ENCODE measurements at places on chromosomes 1 and 21.

- no peak for DNase-seq
Observed at GRCh38 chr1:205663286-205663936, 16.9 kb downstream of the SLC45A3 start.

DNA sequence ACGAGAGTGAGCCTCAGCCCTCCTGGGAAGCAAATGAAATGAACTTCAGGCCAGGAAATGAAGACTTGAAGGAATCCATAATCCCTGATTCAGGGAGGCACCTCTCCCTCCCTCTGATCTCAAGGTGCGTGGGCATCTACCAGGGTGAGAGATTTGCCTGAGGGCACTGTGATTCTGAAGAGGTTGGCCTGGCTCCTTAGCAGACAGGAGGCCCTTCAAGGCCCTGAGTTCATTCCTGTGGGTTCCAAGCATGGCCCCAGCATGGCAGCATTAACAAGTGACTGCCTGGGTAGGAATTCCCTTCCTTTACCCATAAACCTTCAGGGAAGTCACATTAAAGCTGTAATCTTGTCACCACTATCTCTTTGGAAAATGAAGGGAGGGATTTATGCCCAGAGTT is 29.8 kb upstream of the IFNGR2 start:
- no peak for DNase-seq

- no peak for DNase-seq
Observed at GRCh38 chr1:60010690-60011089, 62.9 kb downstream of the C1orf87 start.

- DNase-seq = no peak
Observed at GRCh38 chr21:38500073-38500472, 1.8 kb upstream of the ERG start.

DNA sequence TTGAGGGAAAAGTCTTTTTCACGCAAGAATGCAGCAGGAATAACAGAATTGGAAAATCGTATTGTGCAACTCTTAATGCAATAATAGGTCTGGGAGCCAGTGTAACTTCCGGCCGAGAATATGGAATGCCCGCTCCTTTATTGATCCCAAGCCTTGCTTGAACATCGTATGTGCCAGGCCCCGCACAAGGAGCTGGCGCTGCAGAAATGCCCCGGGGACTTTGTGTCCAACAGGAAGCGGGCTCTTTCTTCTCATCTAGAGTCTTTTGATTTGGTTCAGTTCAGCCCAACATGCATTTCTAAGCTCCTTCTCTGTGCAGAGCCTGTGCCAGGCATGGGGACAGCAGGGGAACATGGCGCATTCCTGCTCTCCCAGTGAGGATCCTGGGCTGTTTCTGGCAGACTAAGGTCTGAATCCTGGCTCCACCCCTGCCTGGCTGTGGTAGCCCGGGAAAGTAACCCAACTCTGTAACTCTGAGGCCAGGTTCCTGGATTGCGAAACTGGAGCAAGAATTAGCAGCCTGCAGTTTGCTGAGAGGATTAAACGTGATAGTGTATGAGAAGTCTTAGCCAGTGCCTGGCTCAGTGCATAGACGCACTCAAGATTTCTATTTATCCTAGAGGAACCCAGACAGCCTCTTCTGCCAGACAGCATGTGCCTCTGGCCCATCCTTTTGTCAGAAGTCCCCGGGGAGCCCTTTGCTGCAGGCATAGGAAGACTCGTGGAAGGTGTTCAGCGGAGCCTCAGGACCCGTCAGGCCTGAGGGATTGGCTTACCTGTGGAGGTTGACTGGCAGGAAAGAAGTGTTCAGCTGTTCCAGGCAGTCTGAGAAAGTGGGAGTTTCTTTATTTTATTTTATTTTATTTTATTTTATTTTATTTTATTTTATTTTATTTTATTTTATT is 987 bp upstream of the CDCP2 start:
- DNase-seq = no peak

- DNase-seq = no peak
Observed at GRCh38 chr1:26578167-26578566, 48.6 kb downstream of the RPS6KA1 start.

DNA sequence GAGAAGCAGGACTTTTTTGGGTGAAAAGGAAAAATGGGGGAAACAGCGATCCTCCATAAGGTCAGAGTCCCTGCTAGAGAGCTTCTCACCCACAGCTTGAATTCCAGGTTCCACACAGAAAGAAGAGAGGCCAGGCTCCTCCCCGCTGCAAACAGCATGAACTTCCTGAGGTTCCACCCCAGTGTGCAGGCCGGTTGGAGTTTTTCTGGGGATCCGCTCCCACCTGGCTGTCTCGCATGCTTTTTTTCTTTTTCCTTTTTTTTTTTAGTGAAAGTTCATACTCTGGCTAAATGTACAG is 595.1 kb upstream of the ZP4 start:
- DNase-seq = no peak

Measured in progenitor cell of endocrine pancreas (in vitro differentiated cells).